ENCODE measurements at places on chromosomes 2 and 18. TPM values are rescaled to one million over a fixed set of nuclear protein-coding genes. Genes with fewer than 3 reads are reported as not detected.

LIMS4 gene
- 2.6 TPM for total RNA-seq

GRCh38 chr2:10614939-10615338 lies 74.8 kb downstream of the NOL10 start:
- DNase-seq = peak; percentile 7

RESP18 gene
- total RNA-seq = 2.8 TPM

GRCh38 chr2:182558564-182558963 lies 131.7 kb upstream of the PDE1A start:
- peak; percentile 4 for DNase-seq

DNA sequence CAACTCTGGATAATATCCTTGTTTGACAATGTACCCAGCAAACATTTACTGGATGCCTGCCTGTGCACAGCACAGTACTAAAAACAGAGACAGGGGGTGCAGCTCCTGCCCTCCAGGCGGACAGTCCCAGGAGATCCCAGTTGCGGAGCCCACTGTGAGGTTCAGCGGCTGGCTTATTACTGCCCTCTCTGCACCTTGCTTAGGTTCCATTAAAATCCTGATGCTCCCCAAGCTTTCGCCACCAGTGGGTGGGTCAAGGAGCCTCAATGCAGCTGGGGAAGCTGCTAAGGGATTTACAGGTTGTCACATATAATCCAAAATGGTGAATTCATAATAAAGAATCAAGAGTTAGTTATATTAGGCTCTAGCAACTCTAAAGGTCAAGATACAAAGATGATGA lies 38.3 kb downstream of the CRACDL start:
- DNase-seq = no peak

KIAA2012 gene
- total RNA-seq = 1.2 TPM

TEKT4 gene
- total RNA-seq = 0.69 TPM

DNA sequence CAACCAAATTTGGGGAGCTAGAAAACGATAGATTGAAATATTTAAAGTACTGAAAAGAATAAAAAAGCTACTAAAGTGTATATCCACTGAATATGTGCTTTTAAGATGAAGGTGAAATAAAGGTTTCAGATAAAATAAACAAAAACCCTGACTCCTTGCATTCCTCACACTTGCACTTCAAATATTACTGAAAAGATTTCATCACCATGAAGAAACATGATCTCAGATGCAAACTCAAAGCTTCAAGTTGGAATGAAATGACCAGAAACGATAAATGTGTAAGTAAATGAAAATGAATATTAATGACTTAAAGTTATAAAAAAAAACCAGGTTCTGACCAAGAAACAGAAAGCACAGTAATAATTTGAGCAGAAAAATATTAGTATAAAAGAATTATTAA lies 1246.0 kb upstream of the ACVR2A start:
- no peak for DNase-seq

DNA sequence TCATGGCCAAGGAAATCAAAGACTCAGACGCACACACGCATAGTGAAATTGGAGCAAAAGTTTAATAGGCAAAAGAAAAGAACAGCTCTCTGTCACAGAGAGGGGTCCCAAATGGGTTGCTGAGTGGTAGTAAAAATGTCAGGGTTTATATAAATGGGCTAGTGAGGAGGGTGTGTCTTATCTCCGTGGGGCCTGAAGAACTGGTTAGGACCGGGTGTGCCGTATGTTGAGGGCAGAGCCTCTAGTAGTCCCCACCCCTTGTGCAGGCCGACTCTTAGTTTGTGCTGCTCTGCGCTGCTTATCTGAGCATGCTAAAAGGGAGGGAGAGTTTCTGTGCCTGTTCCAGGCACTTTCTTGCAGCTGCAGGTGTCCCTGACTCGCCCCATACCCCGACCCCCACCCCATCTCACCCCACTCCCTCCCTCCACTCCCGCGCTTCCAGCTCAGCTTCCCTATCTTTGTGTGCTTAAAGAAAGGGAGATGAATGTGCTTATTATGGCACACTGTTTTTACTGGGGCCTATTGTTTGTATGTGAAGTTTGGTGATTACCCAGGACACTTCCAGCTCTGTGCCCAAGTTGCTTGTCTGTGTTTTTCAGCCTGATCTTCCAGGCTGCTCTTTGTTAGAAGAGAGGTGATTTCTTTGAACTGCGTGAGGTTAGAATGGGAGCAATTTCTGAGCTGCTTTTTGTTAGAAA lies 167.4 kb downstream of the SPAG16 start:
- no peak for DNase-seq

GRCh38 chr2:98564541-98565132 lies 43.7 kb downstream of the COA5 start:
- no peak for DNase-seq

- no peak for DNase-seq
Measured at GRCh38 chr2:192327576-192327975, 132.8 kb upstream of the TMEFF2 start.

STEAP3 gene
- total RNA-seq = 0.94 TPM

ABCB11 gene
- total RNA-seq = 0.20 TPM

- DNase-seq = peak; percentile 23
Measured at GRCh38 chr18:457140-457519, 43.4 kb downstream of the COLEC12 start.

DNA sequence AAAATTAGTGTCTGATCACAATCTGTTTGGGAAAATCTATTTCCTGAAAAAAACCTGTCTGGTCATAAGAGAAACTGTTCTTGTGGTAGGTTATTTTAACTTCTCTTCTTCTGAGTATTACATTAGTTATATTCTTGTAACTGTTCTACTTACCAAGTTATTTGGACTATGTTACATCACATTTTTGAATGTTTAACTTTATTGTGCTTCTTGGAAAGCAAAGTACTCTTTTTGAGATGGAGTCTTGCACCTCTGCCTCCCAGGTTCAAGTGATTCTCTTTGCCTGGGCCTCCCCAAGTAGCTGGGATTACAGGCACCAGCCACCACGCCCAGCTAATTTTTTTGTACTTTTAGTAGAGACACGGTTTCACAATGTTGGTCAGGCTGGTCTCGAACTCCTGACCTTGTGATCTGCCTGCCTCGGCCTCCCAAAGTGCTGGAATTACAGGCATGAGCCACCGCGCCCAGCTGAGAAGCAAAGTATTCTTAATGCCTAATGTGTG lies 39.4 kb downstream of the AFTPH start:
- DNase-seq = no peak

GRCh38 chr18:67730886-67731285 lies 214.4 kb upstream of the DSEL start:
- no peak for DNase-seq

FAM110C gene
- 3.8 TPM for total RNA-seq

GRCh38 chr18:35753306-35753910 lies 171.9 kb downstream of the GALNT1 start:
- no peak for DNase-seq

DNA sequence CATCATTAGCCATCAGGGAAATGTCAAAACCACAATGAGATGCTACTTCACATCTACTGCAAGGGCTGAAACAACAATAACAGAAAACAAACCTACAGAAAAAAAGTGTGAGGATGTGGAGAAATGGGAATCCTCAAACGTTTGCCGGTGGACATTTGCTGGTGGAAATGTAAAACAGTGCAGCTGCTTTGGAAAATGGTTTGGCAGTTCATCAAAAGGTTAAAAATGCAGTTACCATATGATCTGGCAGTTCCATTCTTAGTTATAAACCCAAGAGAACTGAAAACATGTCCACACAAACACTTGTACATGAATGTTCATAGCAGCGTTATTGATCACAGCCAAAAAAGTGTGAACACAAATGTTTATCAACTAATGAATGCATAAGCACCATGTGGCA lies 44.2 kb downstream of the PROC start:
- DNase-seq = no peak

GRCh38 chr2:28610583-28611201 lies 114.8 kb downstream of the PLB1 start:
- DNase-seq = no peak

GRCh38 chr2:55782528-55783173 lies 89.0 kb upstream of the PNPT1 start:
- no peak for DNase-seq

DNA sequence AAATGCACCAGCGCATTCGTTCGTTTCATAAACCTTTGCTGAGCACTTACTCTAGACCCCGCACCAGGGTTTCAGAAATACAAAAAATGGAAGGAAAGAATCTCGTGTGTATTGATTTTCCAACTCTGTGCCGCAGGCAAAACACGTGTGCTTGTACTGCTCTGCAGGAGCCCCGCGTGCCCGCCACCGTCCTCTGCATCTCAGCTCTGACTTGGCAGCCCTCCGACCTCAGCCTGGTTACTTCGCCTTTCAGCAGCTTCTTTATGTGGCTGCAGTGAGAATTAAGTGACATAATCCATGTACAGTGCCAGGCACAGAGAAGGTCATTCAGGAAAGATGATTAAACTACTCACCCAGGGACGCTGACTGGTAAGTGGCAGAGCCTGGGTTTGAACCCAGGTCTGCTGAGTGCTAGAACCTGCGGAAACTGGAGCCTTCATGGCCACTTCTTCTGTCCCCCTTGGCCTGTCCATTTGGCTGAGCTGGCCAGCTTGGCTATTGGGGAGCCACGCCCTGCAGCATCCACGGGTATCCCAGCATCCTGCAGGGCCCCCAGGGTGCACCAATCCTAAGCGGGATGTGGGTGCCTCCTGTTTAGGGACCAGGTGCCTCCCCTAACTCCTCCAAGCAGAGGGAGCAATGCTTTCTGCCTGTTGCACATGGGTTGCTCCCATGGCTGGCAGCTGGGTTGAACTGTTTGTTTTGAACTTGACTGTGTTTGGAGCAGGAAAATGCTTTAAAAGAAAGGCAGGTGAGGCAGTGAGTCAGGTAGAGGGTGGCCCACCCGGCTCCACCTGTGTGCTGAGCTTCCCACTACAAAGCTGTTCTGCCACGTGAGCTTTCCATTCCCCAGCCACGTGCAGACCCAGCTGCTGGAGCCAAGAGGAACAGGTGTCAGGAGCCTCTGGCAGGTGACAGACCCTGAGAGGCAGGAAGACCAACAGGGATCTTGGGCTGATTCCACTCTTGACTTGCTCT lies 34.3 kb downstream of the INHBB start:
- peak; percentile 49 for DNase-seq

POMC gene
- total RNA-seq = 2.6 TPM

VPS4B gene
- total RNA-seq = 60.3 TPM

DNA sequence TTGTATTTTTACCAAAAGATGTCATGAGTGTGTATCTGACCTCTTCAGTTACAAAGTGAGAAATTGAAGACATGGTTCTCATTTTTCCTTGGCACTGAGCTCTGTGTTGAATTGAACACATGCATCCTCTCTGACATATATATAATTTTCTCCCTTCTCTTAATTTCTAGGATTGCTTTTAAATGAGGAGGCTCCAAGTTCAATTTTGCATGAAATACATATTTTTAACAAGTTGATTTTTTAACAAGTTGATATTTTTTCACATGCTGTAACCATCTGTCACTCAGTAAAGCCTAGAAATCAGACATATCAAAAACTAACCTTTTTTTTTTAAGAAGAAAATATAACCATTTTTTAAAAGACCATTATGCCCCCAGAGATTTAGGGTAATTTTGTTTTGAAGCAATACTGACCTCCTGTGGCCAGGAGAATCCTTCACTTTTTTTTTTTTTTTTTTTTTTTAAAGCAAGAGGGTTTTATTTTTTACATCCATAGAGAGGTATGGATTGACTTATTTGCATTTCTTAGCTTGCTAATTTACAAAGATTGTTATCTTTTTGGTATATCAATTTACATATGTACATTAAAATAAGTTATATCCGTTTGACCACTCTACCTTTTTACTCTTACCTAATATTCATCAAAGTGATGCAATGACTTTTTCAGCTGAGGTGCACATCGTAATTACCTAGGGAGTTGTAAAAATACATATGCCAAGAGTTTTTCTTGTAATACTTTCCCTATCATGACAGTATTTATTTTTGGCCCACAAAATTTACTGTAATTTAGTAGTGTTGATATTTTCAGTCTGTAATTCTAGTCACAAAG lies 161.8 kb downstream of the SOCS6 start:
- peak; percentile 71 for DNase-seq

- no peak for DNase-seq
Measured at GRCh38 chr2:127747621-127748020, 46.3 kb downstream of the SFT2D3 start.

GRCh38 chr2:68428126-68428525 lies 39.0 kb downstream of the FBXO48 start:
- no peak for DNase-seq

DNA sequence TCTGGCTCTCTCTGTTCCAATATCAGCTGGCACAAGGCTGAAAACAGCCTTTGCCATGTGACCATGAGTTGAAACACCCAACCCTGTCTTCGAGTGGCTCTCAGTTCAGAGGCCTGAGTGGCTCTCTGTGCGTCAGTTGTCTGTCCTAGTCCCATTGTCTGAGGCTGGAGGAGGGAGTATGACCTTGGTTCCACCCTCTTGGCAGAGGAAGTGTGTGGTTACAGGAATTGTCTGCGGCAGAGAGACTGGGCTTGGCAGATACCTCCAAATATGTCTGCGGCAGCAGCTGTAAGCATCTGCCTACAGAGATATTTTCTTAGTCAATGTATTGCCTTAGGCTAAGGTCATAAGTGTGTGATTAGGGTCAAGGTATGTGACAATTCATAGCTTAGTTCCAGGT lies 32.6 kb downstream of the CNGA3 start:
- DNase-seq = no peak

SERPINB7 gene
- total RNA-seq = not detected

- DNase-seq = peak; percentile 65
Measured at GRCh38 chr2:27683390-27684071, 19.8 kb downstream of the SLC4A1AP start.

DNA sequence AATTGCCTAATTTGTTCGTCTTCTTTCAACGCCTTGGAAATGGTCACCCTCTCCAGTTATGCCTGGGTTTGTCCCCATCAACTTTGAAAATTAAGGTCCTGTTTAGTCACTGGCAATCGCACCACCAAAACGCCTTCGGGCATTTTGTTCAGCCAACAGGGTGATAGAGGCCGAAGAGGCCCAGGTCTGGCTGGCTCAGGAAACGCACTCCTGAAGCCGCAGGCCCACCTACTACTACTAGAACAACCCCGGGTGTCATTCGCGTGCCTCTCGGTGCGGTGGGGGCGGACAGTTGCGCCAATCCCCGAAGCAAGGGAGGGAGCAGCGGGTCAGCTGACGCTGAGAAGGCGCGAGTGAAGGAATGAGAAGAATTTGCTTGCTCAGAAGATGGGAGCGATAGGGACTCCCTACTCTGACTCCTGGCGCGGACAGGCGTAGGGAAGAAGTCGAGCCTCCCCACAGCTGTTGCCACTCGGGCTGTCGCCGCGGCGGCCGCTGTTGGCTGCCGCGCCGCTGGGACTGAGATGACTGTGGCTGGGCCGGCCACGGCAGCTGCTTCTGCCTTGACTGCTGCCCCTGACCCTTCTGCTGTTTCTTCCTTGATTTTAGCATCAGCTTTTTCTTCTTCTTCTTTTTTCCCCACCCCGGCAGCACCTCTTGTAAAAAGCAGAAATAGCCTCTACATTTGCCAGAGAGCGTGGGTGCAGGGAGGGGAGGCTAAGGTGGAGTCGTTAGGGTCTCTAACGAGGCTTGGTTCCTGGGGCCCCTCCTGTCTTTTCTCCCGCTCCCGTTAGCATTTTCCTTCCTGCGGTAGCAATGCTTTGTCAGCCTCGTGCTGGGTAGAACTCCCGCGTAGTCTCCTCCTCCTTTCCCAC lies 387.6 kb downstream of the FIGN start:
- DNase-seq = no peak

STAT4 gene
- total RNA-seq = 8.9 TPM

Data from spinal cord (tissue), 10 donors.